Central memory CD4-positive, alpha-beta T cell (primary cell): ENCODE measurements at places on chromosomes 5 and 9.

GRCh38 chr5:80711938-80712337 lies 57.2 kb upstream of the DHFR start:
- no peak for DNase-seq

DNA sequence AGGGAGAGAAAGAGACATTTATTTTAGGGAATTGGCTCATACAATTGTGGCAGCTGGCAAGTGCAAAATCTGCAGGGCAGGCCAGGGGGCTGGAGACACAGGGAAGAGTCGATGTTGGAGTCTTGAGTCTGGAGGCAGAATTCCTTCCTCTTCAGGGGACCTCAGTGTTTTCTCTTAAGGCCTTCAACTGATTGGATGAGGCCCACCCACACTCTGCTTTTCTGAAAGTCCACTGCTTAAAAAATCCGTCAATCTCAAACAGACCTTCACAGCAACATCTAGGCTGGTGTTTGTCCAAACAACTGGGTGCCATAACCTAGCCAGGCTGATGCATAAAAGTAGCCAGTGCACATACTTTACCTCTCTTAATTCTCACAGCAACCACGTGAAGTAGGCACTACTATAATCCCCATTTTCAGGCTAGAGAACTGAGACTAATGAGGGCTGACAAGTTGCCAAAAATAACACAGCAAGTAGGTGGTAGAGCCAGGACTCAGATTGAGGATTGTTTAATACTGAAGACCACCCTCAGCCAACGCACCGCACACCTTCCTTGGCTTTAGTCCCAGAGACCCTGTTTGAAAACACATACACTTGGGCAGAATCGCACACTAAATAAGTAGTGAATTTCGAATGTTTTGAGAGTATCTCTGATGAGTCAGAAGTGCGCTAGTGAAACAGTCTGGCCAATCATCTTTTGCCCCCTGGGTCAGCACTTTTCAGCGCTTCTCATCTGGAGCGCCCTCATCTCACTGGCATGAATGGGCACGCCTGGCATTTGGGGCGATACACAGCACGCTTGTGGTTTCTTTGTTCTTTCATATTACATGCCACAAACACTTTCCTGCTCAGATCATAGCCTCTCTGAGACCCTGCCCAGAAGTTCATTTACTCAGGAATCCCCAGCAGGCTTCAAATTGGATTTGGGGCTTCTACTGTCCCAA lies 591.4 kb downstream of the CCDC171 start:
- no peak for DNase-seq

DNA sequence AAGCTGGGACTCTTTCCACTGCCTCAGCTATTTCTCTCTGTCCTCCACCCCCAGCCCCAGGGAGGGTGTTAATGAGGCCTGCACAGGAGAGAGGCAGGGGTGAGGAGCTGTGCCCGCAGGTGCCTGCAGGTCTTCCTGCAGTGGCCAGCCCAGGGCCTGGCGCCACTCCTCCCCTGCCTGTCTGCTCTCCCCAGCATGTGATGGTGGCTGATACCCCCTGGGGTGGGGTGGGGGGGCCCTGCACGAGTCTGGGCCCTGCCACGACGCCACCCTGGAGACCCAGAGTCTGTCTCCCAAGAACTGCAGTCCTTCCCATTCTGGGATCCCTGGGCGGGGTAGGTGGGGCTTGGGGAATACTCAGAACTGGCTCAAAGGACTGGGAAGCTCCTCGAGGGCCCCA lies 166.4 kb upstream of the SMIM23 start:
- DNase-seq = no peak

DNA sequence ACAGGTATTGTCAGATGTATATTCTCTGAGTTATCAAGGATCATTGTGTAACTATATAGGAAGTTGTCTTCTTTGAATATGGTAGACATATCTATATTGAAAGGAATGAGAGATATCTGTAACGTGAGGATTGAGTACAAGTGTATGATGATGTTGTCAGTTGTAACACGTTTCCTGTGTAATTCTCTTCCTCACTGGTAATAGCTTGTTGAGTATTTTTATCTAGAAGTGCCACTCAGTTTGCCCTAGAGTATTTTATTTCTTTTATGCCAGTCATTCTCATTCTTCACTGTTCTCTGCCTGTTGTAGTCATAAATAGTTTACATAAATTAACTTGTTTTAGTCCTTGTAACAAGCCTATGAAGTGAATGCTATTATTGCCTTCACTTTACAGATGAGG lies 172.1 kb downstream of the BAAT start:
- no peak for DNase-seq

DNA sequence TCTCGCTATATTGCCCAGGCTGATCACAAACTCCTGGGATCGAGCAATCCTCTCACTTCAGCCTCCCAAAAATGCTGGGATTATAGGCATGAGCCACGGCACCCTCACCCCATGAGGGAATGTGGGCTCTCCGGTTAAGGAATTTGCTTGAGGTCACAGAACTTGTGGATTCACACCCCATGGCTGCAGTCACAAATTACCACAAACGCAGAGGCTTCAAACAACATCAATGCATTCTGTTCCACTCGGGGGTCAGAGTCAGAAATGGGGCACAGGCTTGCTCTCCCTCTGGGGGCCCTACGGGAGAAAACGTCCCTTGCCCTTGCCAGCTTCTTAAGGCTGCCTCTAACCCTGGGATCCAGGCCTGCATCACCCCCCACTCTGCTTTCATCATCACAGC lies 12.2 kb upstream of the SPINK4 start:
- DNase-seq = no peak

- DNase-seq = no peak
These were observed 101.6 kb downstream of the SLC25A46 start for GRCh38 chr5:110840347-110840960.

- DNase-seq = peak; percentile 3
These were observed 12.0 kb upstream of the C9 start for GRCh38 chr5:39376293-39376714.

GRCh38 chr9:75169623-75170022 lies 81.3 kb downstream of the OSTF1 start:
- no peak for DNase-seq

DNA sequence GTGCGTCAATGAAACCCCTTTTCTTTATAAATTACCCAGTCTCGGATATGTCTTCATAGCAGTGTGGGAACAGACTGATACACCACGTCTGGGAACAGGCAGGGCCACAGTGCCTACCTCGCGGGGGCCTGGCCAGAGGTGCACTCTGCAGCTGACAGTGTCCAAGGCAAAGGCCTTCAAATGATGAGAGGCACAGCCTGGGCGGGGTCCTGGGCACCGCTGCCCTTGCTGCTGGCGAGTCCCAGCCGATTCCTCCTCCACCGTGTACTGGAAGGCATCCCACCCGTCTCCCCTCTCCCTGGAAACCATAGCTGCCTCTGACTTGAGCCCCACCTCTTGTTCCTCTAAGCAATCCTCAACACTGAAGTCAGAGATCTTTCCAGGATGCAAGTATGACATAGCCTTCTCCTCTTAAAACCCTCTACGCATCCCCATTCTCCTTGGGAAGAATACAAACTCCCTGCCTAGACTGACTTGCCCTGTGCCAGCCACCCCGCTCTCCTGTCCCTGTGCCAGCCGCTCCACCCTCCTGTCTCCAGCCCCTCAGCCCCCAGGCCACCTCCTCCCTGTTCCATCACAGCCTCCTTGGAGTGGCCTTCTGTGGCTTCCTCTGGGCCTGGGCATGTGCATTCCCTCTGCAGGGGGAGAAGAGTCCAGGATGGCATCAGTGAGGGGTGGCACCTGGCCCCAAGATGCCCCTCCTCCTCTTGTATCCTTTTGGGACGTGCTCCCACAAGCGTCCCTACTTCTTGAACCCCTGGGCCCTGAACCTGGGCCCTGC lies 8.1 kb upstream of the COL5A1 start:
- DNase-seq = no peak

DNA sequence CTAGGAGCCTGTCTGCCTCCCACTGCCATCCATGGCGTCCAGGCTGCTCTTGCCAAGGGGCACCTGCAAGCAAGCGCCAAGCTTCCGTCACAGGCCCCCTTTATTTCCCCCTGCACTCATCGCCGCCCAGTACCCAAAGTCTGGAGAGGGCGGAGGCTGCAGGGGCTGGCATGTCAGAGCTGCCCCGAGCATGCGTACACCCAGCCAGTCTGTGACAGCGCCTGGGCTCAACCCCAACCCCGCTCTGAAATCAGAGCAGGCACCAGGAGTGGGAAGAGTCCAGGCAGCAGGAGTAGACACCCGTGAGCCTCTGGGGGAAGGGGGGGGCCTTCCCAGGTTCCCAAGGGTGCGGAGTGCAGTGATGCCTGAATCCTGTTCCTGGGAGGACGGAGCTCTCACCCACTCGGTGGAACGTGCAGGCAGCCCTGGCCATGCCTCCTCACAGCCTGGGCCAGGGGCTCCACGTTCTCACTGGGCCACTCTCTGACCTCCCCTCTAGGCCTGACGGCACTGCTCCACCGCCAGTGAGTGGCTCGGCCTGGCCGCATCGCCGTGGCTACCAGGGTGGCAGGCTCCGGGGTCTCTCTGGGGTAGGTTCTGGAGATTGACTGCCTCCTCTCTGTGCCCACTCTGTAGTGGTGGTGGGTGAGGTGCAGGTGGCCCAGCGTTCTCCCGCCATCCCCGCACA lies 469.0 kb downstream of the CDH9 start:
- DNase-seq = no peak

GRCh38 chr5:18772475-18772874 lies 1138.2 kb downstream of the TAF11L14 start:
- DNase-seq = no peak

GRCh38 chr9:103681435-103681834 lies 412.7 kb upstream of the SMC2 start:
- DNase-seq = no peak

- no peak for DNase-seq
These were observed 26.7 kb downstream of the F2R start for GRCh38 chr5:76742583-76742982.

DNA sequence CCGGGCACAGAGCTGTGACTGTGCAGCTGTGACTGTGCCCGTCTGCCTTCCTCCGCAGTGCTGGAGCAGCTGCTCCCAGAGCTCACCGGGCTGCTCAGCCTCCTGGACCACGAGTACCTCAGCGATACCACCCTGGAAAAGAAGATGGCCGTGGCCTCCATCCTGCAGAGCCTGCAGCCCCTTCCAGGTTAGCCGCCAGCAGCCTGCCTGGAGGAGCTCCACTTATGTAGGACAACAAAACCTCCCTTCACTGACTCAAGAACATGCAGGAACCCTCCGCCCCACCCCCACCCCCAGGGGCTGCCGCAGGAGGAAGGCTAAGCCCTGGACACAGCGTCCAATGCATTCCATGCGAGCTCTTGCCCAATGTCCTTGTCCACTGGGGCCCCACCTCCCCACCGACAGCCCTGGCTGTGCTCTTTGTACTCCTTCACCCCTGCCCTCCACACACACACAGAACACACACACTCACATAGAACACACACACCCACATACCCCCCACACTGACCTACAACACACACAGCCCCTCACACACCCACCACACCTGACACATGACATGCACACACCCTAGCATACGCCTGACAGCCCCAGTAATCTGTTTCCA lies 27.9 kb downstream of the AFAP1L1 start:
- no peak for DNase-seq

DNA sequence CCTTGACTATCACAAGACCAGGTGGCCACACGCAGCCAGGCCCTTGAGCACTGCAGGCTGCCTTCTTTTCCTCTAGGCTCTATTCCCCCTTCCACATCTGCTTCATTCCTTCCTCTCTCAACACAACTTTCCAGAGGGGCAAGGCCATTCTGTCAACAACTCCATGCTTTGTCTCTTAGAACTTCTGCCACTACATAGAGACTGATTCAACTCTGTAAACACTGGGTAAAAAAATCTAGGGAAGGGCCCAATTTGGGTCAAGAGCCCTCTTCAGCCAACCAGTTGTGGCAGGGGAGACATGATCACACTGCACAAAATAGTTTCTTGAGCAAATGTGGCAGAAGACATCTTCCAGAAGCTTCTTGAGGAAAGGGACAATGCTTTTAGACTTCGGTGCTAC lies 55.6 kb downstream of the ATPSCKMT start:
- DNase-seq = no peak

GRCh38 chr5:111997711-111998110 lies 240.7 kb upstream of the NREP start:
- no peak for DNase-seq

GRCh38 chr9:2117527-2117926 lies 102.4 kb downstream of the SMARCA2 start:
- no peak for DNase-seq

DNA sequence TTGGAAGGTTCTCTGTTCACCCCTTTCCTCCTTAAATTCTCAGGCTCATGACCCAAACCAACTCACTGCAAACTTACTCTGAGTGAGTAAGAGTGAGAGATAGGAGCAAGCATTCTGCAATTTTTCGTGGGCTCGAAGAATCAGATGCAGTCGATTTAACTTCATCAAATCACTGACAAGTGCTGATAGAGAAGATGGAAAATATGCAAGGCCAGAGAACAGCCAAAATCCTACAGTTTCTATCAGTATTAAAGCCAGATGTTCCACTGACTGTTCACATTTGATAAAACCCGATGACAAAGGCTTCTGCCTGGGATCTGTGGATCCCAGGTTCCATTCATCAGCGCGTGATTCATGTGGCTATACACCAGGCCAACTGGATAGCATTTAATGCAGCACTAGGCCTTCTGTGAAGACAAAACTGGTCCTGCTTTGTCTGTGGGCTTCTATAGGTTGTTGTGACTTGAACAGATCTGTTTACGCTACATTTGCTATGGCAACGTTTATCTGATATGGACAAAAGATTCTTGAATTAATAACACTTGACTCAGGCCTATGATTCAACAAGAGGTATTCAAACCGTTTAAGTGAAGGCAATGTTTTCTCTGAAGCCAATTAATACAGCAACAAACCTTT lies 251.2 kb downstream of the NFIB start:
- no peak for DNase-seq

DNA sequence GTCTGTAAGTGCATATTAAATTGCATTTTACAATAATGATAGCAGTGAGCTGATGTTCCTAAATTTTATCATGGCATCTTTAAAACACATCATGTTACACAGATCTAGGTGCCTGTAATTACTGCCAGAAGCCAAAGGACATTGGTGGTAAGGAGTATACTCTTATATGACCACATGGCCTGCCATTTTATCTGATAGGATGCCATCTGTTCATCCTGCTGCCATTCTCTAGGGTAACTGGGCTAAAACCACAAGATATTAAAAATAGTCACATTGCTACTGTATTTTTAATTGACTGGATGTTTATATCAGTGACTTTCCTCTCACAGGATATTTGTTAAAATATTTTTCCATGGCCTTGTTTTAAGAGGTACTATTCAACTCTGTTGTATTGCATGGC lies 53.1 kb downstream of the HCN1 start:
- no peak for DNase-seq

DNA sequence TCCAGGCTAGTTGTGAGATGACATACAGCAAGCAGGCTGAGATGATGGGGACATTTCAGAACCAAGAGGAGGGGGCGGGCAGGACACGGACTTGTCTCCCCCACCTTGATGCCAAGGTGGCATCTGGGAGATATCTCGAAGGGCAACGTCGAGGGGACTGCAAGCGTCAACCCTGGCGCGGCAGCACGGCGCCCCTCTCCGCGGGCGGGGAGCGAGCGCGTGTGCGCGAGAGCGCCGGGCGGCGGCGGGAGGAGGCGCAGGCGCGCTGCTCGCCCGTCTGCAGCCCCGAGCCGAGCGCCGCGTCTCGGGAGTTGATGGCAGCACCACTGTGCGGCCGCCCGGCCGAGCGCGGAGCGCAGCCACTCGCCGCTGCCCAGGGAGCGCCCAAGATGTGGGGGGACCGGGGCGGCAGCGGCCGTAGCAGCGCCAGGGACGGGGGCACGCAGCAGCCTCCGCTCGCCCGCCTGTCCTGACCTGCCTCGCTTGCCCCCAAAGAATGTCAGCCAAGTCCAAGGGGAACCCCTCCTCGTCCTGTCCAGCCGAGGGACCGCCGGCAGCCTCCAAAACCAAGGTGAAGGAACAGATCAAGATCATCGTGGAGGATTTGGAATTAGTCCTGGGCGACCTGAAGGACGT lies at the start of gene PRR16:
TSS of gene PRR16 (plus strand) at position 310 of the 636 bp plus-strand sequence.
- no peak for DNase-seq
